Hepatocyte (in vitro differentiated cells): ENCODE measurements at places on chromosomes 4 and X. TPM values are rescaled to one million over a fixed set of nuclear protein-coding genes. Genes with fewer than 3 reads are reported as not detected.

- no peaks in the 10 kb centered on the region for H3K36me3 ChIP-seq
- H3K4me1 ChIP-seq: no peaks in the 10 kb centered on the region
- H3K27me3 ChIP-seq: no peaks in the 10 kb centered on the region
- H3K27ac ChIP-seq: no peak overlapping the region
These were observed 21.3 kb downstream of the ZNF721 start for GRCh38 chr4:477686-478085.

DNA sequence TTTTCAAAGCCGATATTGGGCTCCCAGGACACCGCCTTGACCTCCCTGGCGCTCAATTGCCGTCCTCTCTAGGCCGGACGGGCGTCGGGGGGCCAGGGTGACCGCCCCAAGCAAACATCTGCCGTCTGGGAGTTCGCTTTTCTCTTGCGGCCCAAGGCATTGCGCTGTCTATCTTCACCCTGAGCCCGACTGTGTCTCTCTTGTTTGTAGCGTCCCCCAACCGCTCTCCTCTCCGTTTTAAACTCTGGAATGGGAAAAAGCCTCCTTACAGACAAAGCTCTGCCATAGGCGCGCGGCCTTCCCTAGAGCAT is 551 bp upstream of the ARX start:
- H3K36me3 ChIP-seq: no peaks in the 10 kb centered on the region
- peaks cover 95% of the 10 kb centered on the region for H3K27me3 ChIP-seq
- no peak overlapping the region for H3K27ac ChIP-seq
- H3K4me3 ChIP-seq: no peak overlapping the region

DNA sequence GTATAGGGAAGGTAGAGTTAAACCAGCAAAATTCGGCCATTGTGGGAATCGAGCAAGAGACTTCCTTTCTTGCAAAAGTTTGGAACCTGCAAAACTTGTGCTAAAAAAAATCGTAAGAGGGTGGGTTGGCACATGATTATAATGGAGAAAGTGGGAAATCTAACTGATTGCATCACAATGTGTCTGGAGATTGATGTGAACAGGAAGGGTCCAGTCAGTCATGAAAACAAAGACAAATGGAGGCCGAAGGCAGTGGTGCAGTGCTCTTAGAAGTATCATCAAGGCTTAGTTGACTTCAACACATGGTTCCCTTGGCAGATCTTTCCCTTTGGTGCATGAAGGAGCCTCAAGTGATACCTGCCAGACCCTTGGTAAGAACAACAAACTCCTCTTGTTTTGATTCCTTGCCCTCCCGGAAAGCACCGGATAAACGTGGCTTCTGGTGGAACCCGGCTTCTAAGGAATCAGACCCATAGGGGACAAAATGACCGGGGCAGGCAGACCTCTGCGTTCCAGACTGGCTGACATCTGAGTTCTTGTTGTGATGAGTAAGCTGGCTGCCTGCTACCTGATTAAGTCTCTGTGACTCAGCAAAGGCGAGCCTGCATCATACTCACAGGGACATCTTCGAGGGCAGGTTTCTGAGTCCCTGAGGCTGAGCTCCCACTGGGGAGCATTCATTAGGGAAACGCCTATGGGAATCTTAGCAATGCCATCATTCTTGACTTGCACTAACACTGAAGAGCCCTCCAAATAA is 87.7 kb upstream of the MAP3K15 start:
- H3K27me3 ChIP-seq: no peaks in the 10 kb centered on the region
- no peaks in the 10 kb centered on the region for H3K4me1 ChIP-seq
- DNase-seq: no peak

DNA sequence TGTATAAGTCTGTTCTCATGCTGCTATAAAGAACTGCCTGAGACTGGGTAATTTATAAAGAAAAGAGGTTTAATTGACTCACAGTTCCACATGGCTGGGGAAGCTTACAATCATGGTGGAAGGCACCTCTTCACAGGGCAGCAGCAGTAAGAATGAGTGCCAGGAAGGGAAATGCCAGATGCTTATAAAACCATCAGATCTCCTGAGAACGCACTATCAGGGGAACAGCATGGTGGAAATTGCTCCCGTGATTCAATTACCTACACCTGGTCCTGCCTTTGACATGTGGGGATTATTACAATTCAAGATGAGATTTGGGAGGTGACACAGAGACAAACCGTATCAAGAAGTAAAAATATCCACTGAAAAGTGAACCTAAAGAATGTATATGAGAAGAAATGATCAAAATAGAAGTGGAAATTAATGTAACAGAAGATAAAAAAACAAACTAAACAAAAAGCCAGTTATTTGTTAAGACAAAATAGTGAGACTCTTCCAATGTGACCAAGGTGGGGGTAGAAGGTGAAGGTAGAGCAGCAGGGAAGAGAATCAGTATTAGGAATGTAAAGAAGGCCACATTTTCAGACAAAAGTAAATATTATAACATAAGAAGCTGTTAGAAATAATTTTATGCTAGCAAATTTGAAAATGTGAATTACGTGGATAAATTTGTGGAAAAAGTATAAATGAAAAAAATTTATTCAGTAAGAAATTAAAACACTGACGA is 372.9 kb downstream of the NKX6-1 start:
- H3K4me3 ChIP-seq: no peak overlapping the region
- no peak overlapping the region for H3K27ac ChIP-seq
- H3K27me3 ChIP-seq: no peaks in the 10 kb centered on the region
- no peaks in the 10 kb centered on the region for H3K4me1 ChIP-seq
- no peaks in the 10 kb centered on the region for H3K36me3 ChIP-seq

Gene PUDP
- 22.6 and 23.2 TPM in 2 replicates for total RNA-seq

- no peaks in the 10 kb centered on the region for H3K4me1 ChIP-seq
- H3K36me3 ChIP-seq: no peaks in the 10 kb centered on the region
- no peaks in the 10 kb centered on the region for H3K27me3 ChIP-seq
- no peak for DNase-seq
These were observed 67.4 kb upstream of the ARHGAP36 start for GRCh38 chrX:130990723-130991122.

- no peak overlapping the region for H3K27ac ChIP-seq
- no peak for DNase-seq
- H3K4me1 ChIP-seq: no peaks in the 10 kb centered on the region
- no peaks in the 10 kb centered on the region for H3K36me3 ChIP-seq
- H3K27me3 ChIP-seq: no peaks in the 10 kb centered on the region
These were observed 510.4 kb downstream of the MID1IP1 start for GRCh38 chrX:39311646-39312045.

GRCh38 chrX:69906447-69906846 is 143.3 kb downstream of the AWAT2 start:
- H3K36me3 ChIP-seq: no peaks in the 10 kb centered on the region
- H3K27me3 ChIP-seq: no peaks in the 10 kb centered on the region
- H3K27ac ChIP-seq: no peak overlapping the region
- H3K4me3 ChIP-seq: no peak overlapping the region
- DNase-seq: no peak

- H3K4me1 ChIP-seq: peaks cover 12% of the 10 kb centered on the region
- H3K27me3 ChIP-seq: no peaks in the 10 kb centered on the region
- peak overlapping the region; percentile 4 for H3K27ac ChIP-seq
- no peaks in the 10 kb centered on the region for H3K36me3 ChIP-seq
- H3K4me3 ChIP-seq: no peak overlapping the region
These were observed 104.0 kb downstream of the PHEX start for GRCh38 chrX:22135994-22136684.

GRCh38 chr4:27836523-27836922 is 975.9 kb downstream of the STIM2 start:
- no peaks in the 10 kb centered on the region for H3K4me1 ChIP-seq
- no peaks in the 10 kb centered on the region for H3K36me3 ChIP-seq
- H3K4me3 ChIP-seq: no peak overlapping the region
- no peak for DNase-seq
- H3K27ac ChIP-seq: no peak overlapping the region

- H3K27ac ChIP-seq: no peak overlapping the region
- H3K4me1 ChIP-seq: no peaks in the 10 kb centered on the region
These were observed 710.0 kb downstream of the IL1RAPL1 start for GRCh38 chrX:29297171-29297800.

GRCh38 chrX:71225009-71225408 is 2.0 kb downstream of the GJB1 start:
- no peaks in the 10 kb centered on the region for H3K27me3 ChIP-seq
- no peak for DNase-seq
- H3K4me3 ChIP-seq: no peak overlapping the region
- H3K36me3 ChIP-seq: no peaks in the 10 kb centered on the region
- no peaks in the 10 kb centered on the region for H3K4me1 ChIP-seq

DNA sequence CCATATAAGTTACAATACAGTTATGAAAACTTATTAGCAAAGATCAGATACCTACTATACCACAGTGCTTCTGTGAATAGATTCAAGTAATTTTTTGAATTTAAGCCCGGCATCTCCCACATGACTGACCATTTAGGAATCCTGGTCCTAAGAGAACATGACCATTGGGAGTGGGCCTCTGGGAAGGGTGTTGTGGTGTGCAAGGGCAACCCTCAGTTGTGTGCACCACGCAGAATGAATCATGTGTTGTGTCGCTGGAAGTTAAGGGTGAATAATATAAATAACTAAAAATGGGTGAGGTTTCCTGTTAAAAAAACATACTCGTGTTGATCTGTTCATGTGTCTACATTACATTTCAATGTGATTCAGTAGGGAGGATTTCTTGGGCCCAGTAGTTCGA is 15.5 kb downstream of the CPE start:
- H3K36me3 ChIP-seq: no peaks in the 10 kb centered on the region
- no peak overlapping the region for H3K27ac ChIP-seq
- H3K4me1 ChIP-seq: no peaks in the 10 kb centered on the region
- no peak for DNase-seq

- DNase-seq: no peak
- no peak overlapping the region for H3K27ac ChIP-seq
- no peaks in the 10 kb centered on the region for H3K27me3 ChIP-seq
- no peaks in the 10 kb centered on the region for H3K4me1 ChIP-seq
- no peaks in the 10 kb centered on the region for H3K36me3 ChIP-seq
These were observed 11.1 kb downstream of the TREX2 start for GRCh38 chrX:153434801-153435200.

Gene TMA16
- total RNA-seq: 18.0 and 24.9 TPM in 2 replicates

GRCh38 chr4:135186002-135186401 is 984.4 kb upstream of the PABPC4L start:
- no peak for DNase-seq
- no peaks in the 10 kb centered on the region for H3K4me1 ChIP-seq
- H3K4me3 ChIP-seq: no peak overlapping the region
- no peak overlapping the region for H3K27ac ChIP-seq
- H3K27me3 ChIP-seq: no peaks in the 10 kb centered on the region

GRCh38 chr4:186347743-186348142 is 81.8 kb downstream of the F11 start:
- no peaks in the 10 kb centered on the region for H3K4me1 ChIP-seq
- DNase-seq: no peak
- H3K36me3 ChIP-seq: no peaks in the 10 kb centered on the region
- no peak overlapping the region for H3K27ac ChIP-seq

DNA sequence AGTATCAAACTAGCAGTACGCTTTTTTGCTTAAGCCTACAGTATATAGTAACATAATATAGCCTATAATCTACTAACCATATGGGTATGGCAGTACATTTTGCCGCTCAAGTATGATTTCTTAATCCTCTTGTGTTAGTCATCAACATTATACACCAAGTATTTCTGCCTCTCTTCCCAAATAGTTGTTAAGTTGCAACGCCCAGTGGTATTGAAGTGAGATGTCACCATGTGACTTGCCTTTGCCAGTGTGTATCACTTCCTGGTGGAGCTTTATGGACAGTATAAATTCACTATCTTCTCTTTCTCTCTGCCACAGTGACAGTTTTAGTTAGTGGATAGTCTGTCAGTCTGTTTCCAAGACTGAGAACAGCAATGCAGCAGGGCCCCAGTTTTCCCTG is 535.5 kb downstream of the PDHA2 start:
- no peaks in the 10 kb centered on the region for H3K27me3 ChIP-seq
- no peak overlapping the region for H3K27ac ChIP-seq
- no peaks in the 10 kb centered on the region for H3K4me1 ChIP-seq
- no peak overlapping the region for H3K4me3 ChIP-seq
- H3K36me3 ChIP-seq: no peaks in the 10 kb centered on the region

Gene ADH1B
- 8.0 and 8.2 TPM in 2 replicates for total RNA-seq

Gene FDCSP
- total RNA-seq: not detected in 2 replicates

GRCh38 chrX:39667191-39667590 is 430.6 kb downstream of the BCOR start:
- no peaks in the 10 kb centered on the region for H3K36me3 ChIP-seq
- DNase-seq: no peak
- no peaks in the 10 kb centered on the region for H3K27me3 ChIP-seq
- no peak overlapping the region for H3K27ac ChIP-seq

Gene WDR19
- 27.5 and 30.3 TPM in 2 replicates for total RNA-seq

Gene GRIPAP1
- total RNA-seq: 17.8 and 20.2 TPM in 2 replicates

DNA sequence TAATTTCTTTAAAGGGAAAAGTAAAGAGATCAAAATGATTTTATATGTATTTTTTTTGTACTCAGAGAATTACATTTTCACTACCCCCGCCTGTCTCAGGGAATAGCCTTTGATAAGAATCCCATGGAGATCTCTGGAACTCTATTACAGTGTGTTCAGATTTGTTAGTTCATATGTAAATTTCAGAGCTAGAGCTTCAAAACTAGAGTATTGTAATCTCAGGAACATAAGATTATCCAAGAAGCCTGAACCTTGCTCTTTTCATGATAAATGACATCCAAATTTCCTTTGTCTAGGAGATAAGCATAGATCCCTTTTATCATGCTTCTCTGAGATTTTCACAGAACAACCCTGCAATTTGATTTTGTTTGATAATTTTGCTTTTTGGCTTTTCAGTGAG is 82.9 kb downstream of the PDK3 start:
- H3K36me3 ChIP-seq: no peaks in the 10 kb centered on the region
- H3K4me3 ChIP-seq: no peak overlapping the region
- DNase-seq: no peak
- H3K27me3 ChIP-seq: no peaks in the 10 kb centered on the region

- no peak for DNase-seq
- H3K27me3 ChIP-seq: peaks cover 11% of the 10 kb centered on the region
- no peaks in the 10 kb centered on the region for H3K36me3 ChIP-seq
These were observed 26.6 kb upstream of the C4orf50 start for GRCh38 chr4:6044805-6045204.

Gene NALF2
- 0.16 and 0.20 TPM in 2 replicates for total RNA-seq

- no peak overlapping the region for H3K4me3 ChIP-seq
- H3K27me3 ChIP-seq: no peaks in the 10 kb centered on the region
- no peak for DNase-seq
- H3K4me1 ChIP-seq: no peaks in the 10 kb centered on the region
- no peaks in the 10 kb centered on the region for H3K36me3 ChIP-seq
- H3K27ac ChIP-seq: no peak overlapping the region
These were observed 51.3 kb upstream of the MAOA start for GRCh38 chrX:43604753-43605152.
